ENCODE measurements at places on chromosomes 16 and 17. TPM values are rescaled to one million over a fixed set of nuclear protein-coding genes. Genes with fewer than 3 reads are reported as not detected.

GRCh38 chr16:50271148-50272041 is 5.0 kb downstream of the ADCY7 start:
- no peaks in the 10 kb centered on the region for H3K27me3 ChIP-seq
- H3K4me1 ChIP-seq: peaks cover 8% of the 10 kb centered on the region
- no peak overlapping the region for H3K27ac ChIP-seq
- H3K4me3 ChIP-seq: no peak overlapping the region
- DNase-seq: no peak

DNA sequence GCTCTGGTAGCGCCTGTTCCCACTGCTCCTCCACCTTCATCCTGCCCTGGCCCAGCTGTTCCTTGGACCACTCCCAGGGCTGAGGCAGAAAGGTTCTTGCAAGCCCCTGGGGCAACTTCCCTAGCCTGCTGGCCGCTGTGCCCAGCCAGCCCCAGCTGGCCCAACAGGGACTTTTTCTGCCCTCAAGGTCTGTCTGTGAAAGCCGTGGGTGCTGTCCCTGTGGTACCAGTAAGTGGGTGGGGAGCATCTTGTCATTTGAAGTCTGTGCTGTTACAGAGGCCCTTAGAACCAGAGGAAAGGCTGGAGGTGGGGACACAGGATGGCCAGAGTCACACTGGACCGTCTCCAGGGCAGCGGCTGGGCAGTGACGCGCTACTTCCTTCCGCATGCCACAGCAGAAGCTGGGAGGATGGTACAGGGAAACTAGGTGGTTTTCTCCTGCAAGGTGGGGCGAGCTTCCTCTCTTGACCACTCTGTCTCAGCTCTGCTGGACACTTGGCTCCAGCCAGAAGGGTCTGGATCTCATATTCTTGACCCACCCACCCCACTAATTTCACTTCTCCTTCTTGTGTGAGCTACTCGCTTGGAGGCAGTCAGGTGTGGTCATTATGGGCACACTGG is 87.8 kb downstream of the PLCG2 start:
- no peaks in the 10 kb centered on the region for H3K27me3 ChIP-seq
- no peaks in the 10 kb centered on the region for H3K36me3 ChIP-seq
- peak; percentile 64 for DNase-seq
- no peak overlapping the region for H3K4me3 ChIP-seq

DNA sequence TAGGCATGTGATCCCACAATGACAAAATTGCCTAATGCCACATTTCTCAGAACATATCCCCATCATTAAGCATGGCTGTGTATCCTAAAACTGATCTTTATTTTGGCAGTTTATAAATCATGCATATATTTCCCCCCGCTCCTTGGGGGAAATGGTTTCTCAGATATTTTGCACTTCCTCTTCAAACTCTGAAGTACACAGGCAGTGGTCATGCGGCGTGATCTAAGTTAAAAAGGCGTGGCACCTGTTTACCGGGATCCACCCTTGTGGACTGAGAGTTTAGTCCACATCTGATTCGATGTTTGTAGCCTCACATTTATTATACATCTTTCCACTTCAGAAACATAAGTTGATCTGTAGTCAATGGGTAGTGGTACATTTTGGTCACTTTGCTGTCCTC is 51.4 kb downstream of the USP10 start:
- no peaks in the 10 kb centered on the region for H3K36me3 ChIP-seq
- no peaks in the 10 kb centered on the region for H3K4me1 ChIP-seq
- DNase-seq: no peak
- no peak overlapping the region for H3K4me3 ChIP-seq
- H3K27me3 ChIP-seq: no peaks in the 10 kb centered on the region
- H3K27ac ChIP-seq: no peak overlapping the region

GRCh38 chr16:47916266-47916665 is 239.5 kb downstream of the ABCC12 start:
- H3K4me1 ChIP-seq: no peaks in the 10 kb centered on the region
- no peak overlapping the region for H3K27ac ChIP-seq
- no peaks in the 10 kb centered on the region for H3K36me3 ChIP-seq
- H3K27me3 ChIP-seq: no peaks in the 10 kb centered on the region
- DNase-seq: no peak
- no peak overlapping the region for H3K4me3 ChIP-seq

DNA sequence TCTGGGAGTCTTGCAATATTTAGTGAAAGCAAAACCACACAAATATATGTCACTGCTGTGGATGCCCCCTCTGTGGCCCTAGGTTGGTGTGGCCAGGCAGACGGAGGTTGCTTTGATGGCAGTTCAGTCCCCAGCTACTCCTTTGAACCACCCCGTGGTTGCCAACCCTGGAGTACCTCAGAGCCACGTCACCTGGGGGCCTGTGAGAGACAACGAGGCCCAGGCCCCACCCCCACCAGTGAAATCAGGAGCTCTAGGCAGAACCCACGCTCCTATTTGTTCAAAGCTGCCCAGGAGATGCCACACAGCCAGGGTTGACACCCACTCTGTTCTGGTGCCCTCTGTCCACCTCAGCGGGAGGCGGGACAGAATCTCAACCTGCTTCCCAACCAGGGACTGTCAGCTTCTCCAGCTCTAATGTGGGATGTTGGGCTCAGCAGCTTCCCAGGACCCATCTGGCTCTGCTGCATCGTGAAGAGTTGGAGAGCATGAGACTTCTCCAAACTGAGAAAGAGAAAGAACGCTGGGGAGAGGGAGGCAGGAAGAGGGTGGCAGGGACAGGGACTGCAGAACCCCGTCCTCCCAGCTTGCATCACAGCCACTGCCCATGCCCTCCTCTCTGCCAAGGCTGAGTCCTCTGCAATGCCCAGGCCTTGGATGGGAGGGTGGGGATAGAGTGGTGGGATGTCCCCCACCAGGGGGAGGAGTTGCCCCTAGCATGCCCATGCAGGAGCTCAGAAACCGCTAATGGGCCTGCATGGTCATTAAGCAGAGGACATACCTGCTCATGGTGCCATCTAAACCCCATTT is 81.8 kb downstream of the C16orf78 start:
- no peaks in the 10 kb centered on the region for H3K27me3 ChIP-seq
- H3K27ac ChIP-seq: no peak overlapping the region
- H3K4me3 ChIP-seq: no peak overlapping the region
- H3K4me1 ChIP-seq: no peaks in the 10 kb centered on the region
- DNase-seq: no peak
- H3K36me3 ChIP-seq: no peaks in the 10 kb centered on the region

Gene SOX15
- 5.6 TPM for total RNA-seq

DNA sequence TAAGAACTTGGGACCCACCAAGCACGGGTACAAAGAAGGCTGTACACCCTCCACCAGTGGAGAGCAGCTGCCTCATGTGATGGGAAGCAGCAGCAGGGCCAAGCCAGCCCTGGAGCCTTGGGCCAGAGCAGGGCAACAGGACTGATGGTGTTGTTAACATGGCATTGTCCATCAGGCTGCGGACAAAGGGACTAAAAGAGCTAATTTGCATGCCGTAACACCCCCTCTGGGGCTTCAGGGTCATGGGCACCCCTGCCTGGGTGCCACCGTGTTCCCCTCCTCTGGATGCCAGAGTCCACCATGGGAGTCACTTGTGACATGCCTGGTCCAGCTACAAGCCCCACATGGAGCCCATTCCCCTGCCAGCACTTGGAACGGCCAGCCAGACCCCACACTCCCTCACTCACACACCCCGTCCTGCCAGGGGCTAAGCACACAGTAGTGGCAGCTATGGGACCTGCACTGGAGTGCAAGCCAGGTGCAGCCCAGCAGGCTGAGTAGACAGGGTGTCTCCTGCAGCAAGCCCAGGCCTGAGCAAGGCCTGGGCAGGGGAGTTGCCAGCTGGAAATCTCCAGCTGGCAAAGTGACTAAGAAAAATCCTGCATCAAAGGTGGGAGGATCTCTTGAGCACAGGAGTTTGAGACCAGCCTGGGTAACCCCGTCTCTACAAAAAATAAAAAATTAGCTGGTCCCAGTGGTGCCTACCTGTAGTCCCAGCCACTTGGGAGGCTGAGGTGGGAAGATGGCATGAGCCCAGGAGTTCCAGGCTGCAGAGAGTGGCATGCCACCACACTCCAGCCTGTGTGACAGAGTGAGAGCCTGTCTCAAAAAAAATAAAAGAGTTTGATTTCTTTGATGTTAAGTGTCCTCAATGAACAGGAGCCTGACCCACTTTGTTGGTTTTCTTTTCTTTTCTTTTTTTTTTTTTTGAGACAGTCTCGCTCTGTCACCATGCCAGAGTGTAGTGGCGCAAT is 33.7 kb downstream of the NOL11 start:
- peaks cover 25% of the 10 kb centered on the region for H3K36me3 ChIP-seq
- no peaks in the 10 kb centered on the region for H3K27me3 ChIP-seq
- H3K4me1 ChIP-seq: no peaks in the 10 kb centered on the region
- no peak overlapping the region for H3K27ac ChIP-seq
- no peak for DNase-seq
- H3K4me3 ChIP-seq: no peak overlapping the region

GRCh38 chr17:70159980-70160379 is 9.4 kb upstream of the KCNJ2 start:
- no peaks in the 10 kb centered on the region for H3K4me1 ChIP-seq
- no peaks in the 10 kb centered on the region for H3K36me3 ChIP-seq
- H3K27ac ChIP-seq: no peak overlapping the region
- DNase-seq: no peak

DNA sequence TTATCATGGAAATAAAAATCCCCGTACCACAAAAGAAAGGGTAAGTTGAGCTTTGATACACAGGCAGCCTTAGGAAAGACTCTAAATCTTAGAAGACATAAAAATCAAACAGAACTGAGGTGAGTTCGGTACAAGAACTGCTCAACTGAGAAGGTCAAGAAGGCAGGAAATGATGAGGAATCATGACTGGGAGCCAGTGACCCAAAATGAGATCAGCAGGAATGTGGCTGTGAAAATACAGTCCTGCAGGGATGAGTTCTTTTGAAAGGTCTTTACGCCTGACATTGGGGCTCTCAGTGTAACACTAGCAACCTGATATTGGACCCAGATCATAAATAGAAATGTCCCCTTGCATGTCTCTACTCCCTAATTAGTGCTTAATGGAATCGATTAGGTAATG is 56.3 kb upstream of the CDH11 start:
- no peak overlapping the region for H3K4me3 ChIP-seq
- H3K36me3 ChIP-seq: no peaks in the 10 kb centered on the region
- H3K4me1 ChIP-seq: no peaks in the 10 kb centered on the region
- H3K27me3 ChIP-seq: no peaks in the 10 kb centered on the region

DNA sequence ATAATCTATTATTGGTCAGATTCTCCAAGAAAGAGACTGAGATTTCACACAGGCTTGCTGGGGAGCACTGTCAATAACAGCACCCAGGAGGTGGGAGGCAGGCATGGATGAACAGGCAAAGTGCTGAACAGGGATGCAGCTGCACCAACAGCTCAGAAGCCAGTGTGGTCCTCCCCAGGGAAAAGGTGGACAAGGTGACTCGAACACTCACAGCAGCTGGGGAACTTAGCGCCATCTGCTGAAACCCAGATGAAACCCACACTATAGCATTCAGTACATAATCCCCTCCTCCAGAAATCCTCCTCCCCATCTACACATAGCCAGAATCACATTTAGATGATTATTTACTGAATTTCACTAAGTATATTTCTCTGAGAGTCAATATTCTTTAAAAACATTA is 255.2 kb upstream of the WSB1 start:
- no peaks in the 10 kb centered on the region for H3K36me3 ChIP-seq
- H3K4me1 ChIP-seq: no peaks in the 10 kb centered on the region
- DNase-seq: no peak
- H3K4me3 ChIP-seq: no peak overlapping the region
- no peaks in the 10 kb centered on the region for H3K27me3 ChIP-seq
- H3K27ac ChIP-seq: no peak overlapping the region
